ENCODE measurements at places on chromosomes 2 and 18.

GRCh38 chr18:67646890-67647289 is 130.4 kb upstream of the DSEL start:
- no peak for DNase-seq

- no peak for DNase-seq
Observed at GRCh38 chr2:162390801-162391200, 46.9 kb downstream of the GCA start.

GRCh38 chr2:196653843-196654242 is 14.3 kb downstream of the CCDC150 start:
- DNase-seq, result no peak

GRCh38 chr2:207530160-207531031 is 634 bp downstream of the CREB1 start:
- DNase-seq, result peak; percentile 69

DNA sequence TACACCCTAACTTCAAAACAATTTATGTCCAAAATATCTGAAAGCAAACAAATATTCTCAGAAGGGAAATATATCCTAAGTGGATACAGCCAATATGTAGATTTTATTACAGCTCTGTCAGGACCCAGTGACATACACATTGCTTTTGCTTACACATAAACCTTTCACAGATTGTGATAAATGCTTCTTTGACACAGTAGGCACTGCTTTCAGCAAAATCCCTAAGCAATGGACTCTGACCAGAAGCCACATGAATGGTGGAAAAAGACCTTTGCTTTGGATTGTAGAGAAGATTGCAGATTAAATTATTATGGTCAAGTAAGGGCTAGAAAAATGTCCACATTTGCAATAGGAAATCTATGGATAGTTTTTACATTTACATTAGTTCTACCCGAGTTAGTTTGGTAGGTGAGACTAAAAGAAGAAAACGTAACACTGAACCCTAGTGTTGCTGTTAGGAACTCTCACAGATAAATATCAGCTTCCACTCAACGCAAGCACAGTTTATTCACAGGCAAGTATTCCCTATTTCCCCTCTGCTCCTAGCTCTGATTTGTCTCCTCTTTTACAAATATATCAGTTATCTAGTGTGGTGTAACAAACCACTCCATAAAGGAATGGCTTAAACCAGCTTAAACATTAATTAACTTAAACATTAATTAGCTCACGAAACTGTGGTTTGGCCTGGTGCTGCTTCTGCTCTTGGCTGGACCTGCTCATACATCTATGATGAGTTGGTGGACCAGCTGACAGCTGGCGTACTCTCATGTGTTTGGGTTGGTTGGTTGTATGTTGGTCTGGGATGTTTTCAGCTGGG is 23.6 kb upstream of the SERPINE2 start:
- DNase-seq, result no peak

- DNase-seq, result no peak
Observed at GRCh38 chr18:27378431-27379095, 193.5 kb upstream of the CHST9 start.

DNA sequence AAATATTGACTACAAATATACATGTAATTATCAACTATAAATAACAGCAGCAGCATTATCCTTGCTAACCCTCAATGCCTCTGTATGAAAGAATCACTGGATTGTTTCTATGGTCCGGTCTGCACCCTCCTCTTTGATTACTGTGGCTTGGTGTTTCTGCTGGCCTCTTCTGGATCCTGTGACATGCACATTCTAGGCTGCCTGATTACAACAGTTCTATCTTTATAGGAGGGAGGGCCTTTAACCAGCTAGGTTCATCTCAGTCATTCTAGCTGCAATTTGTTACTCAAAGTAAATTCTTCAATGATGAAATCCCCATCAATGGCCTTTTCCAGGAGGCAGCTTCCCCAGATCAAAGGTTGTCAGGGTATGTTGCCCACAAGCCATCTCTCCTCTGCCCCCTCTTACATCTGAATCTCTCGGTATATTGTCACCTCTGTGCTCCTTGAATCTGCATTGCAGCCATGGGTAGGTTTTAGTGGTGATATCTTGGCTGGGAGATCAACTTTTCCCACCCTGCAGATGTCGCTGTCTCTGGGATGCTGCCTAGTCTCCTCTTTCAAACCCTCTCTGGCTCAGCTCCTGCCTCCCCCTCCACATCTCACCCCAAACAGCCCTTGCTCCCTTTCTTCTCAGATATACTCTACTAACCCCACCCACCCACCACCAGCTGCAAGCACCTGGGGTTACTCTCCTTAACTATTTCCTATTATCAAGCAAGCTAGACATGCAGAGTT is 106.2 kb upstream of the BZW1 start:
- DNase-seq, result no peak

- no peak for DNase-seq
Observed at GRCh38 chr2:96112501-96113366, 3.6 kb downstream of the ADRA2B start.

Measured in retina (tissue), 1 donor.